Stimulated activated CD8-positive, alpha-beta memory T cell treated with anti-CD3 and anti-CD28 coated beads, Interleukin-12 subunit alpha, Interleukin-12 subunit beta, amount 100 ng/mL, for 4 hours (primary cell): ENCODE measurements at places on chromosomes 12 and 14.

- no peak for DNase-seq
These were observed 636.5 kb upstream of the TBX3 start for GRCh38 chr12:115320451-115320850.

GRCh38 chr14:23028799-23029198 lies 5.9 kb downstream of the PSMB5 start:
- no peak for DNase-seq

GRCh38 chr14:65237941-65238340 lies 135.6 kb upstream of the MAX start:
- DNase-seq = no peak

DNA sequence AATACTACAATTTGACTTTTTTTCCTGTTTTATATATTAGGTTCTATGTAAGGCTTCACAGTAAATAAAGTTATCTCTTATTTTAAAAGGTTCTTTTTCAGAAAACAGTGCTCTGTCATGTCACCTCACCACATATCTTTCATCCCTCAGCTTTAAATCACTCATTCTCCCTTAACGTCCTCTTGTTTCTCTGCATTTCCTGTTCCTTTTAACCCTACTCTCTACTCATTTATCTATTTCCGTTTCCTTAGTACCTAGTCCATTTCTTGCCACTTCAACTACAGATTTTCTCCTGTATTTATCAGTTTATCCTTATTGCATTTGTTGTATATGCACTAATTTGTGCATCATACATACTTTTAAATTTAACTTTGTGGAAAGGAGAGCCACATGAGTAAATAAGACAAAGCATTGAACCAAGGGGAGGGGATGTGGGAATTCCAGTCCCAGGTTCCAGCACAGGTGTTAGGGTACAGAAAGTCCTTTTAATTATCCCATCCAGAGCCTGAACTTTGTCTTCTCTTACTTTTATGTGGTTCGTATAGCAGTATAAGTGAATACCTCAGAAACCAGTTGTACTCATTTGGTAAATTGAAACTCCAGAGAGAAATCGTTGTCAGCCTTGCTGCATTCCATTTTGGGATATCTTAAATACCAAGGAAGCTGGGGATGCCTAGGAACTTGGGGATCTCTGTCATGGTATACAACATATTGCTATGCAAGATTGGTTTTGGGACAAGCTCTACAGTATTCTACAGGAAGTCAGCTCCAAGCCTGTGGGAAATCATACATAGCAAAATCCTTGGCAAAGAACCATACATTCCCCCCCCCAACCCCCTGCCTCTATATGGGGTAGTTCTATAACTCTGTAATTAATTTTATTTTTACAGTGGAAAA lies 120.5 kb downstream of the DIP2B start:
- no peak for DNase-seq

- DNase-seq = no peak
These were observed 54.5 kb downstream of the SMOC1 start for GRCh38 chr14:69933623-69934275.

DNA sequence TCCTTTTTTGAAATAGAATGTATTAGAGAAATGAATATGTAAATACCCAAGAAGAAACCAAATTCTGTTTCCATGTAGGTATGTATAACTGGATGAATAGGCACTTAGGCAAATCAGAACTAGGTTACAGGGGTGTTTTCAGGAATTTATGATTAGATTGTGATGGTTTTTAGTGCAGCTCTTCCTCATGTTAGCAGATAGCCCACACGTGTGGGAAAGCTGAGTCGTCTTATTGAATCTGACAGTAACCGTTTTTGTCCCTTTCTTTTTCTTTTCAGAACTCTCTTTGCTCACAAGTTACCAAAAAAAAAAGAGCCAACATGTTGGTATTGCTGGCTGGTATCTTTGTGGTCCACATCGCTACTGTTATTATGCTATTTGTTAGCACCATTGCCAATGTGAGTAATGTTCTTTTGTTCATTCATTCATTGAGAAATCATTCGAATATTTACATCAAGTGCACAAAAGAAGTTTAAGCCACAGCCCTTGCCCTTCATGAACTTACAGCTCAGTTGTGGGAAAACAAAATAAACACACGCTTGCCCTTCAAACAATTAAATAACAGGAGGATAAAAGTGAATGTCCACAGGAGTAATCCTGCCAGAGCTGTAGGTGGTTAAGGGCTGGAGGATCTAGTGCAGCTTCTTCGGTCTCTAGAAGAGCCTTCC lies 14.8 kb downstream of the EMP1 start:
- DNase-seq = no peak
